ENCODE measurements at places on chromosomes 1 and 21. TPM values are rescaled to one million over a fixed set of nuclear protein-coding genes. Genes with fewer than 3 reads are reported as not detected.

Gene CELF3
- not detected for polyA plus RNA-seq

Gene SFT2D2
- polyA plus RNA-seq, result 36.2 TPM

Gene RBM11
- polyA plus RNA-seq, result 0.11 TPM

Gene ESRRG
- 0.17 TPM for polyA plus RNA-seq

DNA sequence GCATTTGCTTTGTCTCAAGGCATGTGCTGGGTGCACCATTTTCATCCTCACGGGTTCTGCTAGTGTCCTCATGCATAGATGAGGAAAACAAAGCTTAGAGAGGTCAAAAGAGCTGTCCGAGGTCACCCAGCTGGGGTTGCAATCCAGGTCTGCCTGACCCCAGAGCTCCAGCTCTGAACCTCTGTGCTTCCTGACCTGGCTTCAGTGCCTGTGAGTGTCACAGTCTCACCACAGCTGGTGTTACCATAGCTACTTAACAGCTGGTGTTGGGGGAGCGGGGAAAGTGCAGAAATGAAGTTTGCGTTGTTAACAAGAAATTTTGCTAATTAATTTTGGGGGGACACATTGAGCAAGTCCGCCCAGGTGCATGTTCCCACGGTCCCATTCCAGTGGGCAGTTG is 328.5 kb downstream of the KIF26B start:
- no peaks in the 10 kb centered on the region for H3K27me3 ChIP-seq
- no peak overlapping the region for H3K27ac ChIP-seq
- H3K36me3 ChIP-seq, result no peaks in the 10 kb centered on the region
- no peaks in the 10 kb centered on the region for H3K4me1 ChIP-seq
- no peak for DNase-seq

DNA sequence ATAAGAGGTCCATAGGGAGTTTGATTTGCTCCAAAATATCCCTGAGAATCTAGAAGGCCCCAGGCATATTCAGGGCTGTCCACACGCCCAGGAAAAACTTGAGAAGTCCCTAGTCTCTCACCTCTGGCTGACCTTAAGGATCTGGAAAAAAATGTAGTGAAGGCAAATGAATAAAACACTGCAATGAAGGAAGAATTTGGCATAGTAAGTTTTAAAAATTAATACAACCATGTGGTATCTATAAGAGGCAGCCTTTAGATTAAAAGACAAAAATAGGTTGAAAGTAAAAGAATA is 91.3 kb downstream of the COLGALT2 start:
- no peaks in the 10 kb centered on the region for H3K27me3 ChIP-seq
- peaks cover 2% of the 10 kb centered on the region for H3K4me1 ChIP-seq
- no peak overlapping the region for H3K4me3 ChIP-seq
- no peaks in the 10 kb centered on the region for H3K36me3 ChIP-seq
- no peak overlapping the region for H3K27ac ChIP-seq

Gene CAPZB
- polyA plus RNA-seq, result 519 TPM

- no peaks in the 10 kb centered on the region for H3K36me3 ChIP-seq
- no peaks in the 10 kb centered on the region for H3K4me1 ChIP-seq
- H3K27ac ChIP-seq, result no peak overlapping the region
- DNase-seq, result no peak
These were observed 168.5 kb upstream of the ZC3H12A start for GRCh38 chr1:37305841-37306240.

GRCh38 chr1:207910591-207911354 is at the start of gene CD34:
CD34 (minus strand) TSS chr1:207911125; CDS start chr1:207911080, 45 bp downstream.
- H3K4me3 ChIP-seq, result peak within 1 kb of the TSS; percentile 37
- no peaks in the 10 kb centered on the region for H3K4me1 ChIP-seq
- H3K27me3 ChIP-seq, result peaks cover 8% of the 10 kb centered on the region

DNA sequence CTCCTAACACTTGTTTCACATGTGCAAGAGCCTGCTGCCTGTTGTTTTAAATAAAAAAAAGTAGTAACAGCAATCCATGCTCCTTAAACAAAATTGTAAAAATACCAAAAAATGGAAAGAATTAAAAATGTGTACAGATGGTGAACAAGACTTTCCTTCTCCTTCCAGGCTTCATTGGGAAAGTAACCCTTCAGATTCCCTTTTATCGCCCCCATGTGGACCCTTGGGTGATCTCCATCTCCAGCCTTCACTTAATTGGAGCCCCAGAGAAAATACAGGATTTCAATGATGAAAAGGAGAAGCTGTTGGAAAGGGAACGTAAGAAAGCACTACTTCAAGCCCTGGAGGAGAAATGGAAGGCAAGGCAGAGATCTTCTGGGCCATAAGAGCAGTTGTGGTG is 14.2 kb downstream of the VPS13D start:
- DNase-seq, result peak; percentile 24
- no peaks in the 10 kb centered on the region for H3K4me1 ChIP-seq
- H3K36me3 ChIP-seq, result peaks cover 10% of the 10 kb centered on the region
- no peak overlapping the region for H3K27ac ChIP-seq
- no peak overlapping the region for H3K4me3 ChIP-seq

Gene ATP13A2
- polyA plus RNA-seq, result 9.2 TPM

GRCh38 chr1:36971852-36972618 is 62.3 kb downstream of the GRIK3 start:
- H3K27me3 ChIP-seq, result no peaks in the 10 kb centered on the region
- no peak overlapping the region for H3K4me3 ChIP-seq

Gene SPATA45
- not detected for polyA plus RNA-seq

GRCh38 chr1:45686015-45686287 is 382 bp downstream of the GPBP1L1 start:
- peak overlapping the region; percentile 73 for H3K4me3 ChIP-seq
- H3K27me3 ChIP-seq, result no peaks in the 10 kb centered on the region
- peaks cover 4% of the 10 kb centered on the region for H3K4me1 ChIP-seq
- no peaks in the 10 kb centered on the region for H3K36me3 ChIP-seq

DNA sequence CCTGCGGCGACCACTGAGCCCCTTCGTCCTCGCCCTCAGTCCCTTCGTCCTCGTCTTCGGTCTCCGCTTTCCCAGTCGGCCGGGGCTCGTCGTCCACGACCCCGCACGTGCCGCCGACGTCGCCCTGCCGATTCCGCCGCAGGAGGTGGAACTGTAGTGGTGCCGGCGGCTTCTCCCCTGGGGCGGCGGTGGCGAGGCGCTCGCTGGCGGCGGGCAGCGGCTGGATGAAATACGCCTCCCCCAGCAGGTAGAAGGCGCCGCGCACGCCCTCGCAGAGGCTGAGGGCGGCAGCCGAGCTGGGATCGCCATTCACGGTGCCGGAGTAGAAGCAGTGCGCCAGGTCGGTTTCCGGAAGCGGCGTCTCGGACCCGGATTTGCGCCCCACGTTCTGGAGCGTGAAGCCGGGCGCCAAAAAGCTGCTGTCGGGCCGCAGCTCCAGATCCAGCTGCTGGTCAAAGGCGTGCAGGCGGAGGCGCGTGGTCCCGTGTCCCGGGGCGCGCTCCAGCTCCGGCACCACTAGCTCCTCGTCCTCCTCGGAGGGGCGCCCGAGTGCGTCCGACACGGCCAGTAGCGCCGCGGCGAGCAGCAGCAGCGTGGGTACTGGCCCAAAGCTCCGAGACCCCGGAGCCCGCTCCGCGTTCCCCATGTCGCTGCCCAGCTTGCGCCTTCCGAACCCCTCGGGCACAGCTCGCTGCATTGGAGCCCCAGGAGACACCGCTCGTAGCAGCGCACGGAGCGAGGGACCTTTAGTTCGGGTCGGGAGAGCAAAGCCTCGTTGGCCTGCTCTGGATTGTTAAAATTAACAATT is 747 bp downstream of the ADAMTS1 start:
- peaks cover 19% of the 10 kb centered on the region for H3K36me3 ChIP-seq
- DNase-seq, result peak; percentile 52
- peaks cover 5% of the 10 kb centered on the region for H3K4me1 ChIP-seq
